ENCODE measurements at places on chromosomes 1 and 21.

- H3K27ac ChIP-seq: no peak overlapping the region
- H3K36me3 ChIP-seq: no peaks in the 10 kb centered on the region
- H3K4me1 ChIP-seq: peaks cover 6% of the 10 kb centered on the region
Measured at GRCh38 chr1:28983509-28984310, 69.3 kb downstream of the EPB41 start.

GRCh38 chr1:8992936-8993687 is 33.1 kb downstream of the SLC2A7 start:
- H3K36me3 ChIP-seq: no peaks in the 10 kb centered on the region
- H3K4me1 ChIP-seq: peaks cover 2% of the 10 kb centered on the region
- no peak overlapping the region for H3K27ac ChIP-seq
- H3K27me3 ChIP-seq: no peaks in the 10 kb centered on the region
- DNase-seq: no peak

- H3K27ac ChIP-seq: no peak overlapping the region
- no peaks in the 10 kb centered on the region for H3K36me3 ChIP-seq
- peak; percentile 14 for DNase-seq
- H3K27me3 ChIP-seq: no peaks in the 10 kb centered on the region
Measured at GRCh38 chr1:29858646-29859045, 622.3 kb downstream of the PTPRU start.

DNA sequence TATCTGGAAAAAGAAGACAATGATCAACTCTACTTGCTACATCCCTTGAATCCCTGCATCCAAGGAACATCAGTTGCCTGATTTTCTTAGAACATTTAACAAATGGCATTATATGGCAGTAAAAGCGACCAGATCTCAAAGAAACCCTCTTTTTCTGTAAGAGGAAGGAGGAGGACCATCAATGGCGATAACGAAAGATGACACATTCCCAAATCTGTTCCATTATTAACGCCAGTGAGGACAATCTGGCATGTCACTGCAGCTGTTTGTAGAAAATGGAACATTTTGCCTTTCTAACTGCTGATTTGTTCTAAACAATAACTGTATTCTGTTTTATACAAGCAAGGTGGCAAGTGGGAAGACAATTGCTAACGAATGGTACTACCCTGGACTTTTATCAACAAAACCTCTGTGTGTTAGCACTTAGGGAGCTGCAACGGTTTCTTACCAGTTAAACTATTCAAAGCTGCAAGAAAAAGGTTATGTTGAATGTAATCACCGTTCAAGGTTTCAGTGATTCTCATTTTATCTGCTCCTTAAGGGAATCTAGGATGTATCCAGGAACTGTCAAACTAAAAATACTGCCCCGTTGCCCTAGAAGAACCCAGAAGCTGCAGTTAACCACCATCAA is 251.9 kb downstream of the SDCCAG8 start:
- H3K27me3 ChIP-seq: no peaks in the 10 kb centered on the region
- DNase-seq: no peak
- peaks cover 23% of the 10 kb centered on the region for H3K36me3 ChIP-seq
- no peak overlapping the region for H3K4me3 ChIP-seq

DNA sequence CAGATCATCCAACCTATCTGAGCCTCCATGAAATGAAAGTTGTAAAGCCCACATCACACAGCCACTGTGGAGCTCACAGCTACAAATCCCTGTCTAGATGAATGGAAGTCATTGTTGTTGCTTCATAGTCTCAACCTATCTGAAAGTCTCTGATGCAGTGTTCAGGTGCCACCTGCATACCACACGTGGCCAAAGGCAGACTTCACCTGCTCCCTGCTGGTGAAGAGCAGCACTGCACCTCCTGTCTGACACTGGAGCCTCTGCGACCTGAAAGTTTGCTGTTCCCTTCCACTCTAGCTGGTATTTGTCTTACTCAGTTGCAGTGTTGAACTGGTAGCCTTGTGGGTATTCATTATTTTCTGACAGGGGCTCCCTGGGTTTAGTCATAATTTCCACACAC is 18.4 kb downstream of the LORICRIN start:
- H3K27me3 ChIP-seq: no peaks in the 10 kb centered on the region
- no peaks in the 10 kb centered on the region for H3K36me3 ChIP-seq
- H3K27ac ChIP-seq: no peak overlapping the region
- DNase-seq: no peak

DNA sequence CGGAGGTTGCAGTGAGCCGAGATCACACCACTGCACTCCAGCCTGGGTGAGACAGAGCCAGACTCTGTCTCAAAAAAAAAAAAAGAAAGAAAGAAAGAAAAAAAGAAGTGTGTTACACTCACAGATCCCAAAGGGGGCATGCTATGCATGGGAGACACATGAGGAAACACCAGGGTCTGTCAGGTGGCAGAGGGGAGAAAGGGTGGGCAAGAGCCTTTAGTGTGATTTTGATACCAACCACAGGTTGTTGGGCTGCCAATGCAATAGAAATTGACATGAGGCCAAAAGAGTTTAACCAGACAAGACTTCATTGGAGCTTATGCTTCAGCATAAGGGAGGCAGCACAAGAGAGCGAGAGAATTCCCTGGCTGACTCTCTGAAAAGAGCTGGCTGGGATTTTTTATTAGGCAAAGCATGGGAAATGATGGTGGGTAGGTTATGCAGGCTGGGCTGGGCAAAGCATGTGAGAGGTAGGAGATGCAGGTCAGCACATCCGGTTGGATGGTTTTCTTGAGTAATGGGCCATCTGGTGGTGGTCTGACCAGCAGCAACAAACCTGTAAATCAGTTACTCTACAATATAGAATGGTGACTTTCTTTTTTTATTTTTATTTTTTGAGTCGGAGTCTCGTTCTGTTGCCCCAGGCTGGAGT is 11.7 kb upstream of the EXTL1 start:
- H3K27ac ChIP-seq: no peak overlapping the region
- H3K4me3 ChIP-seq: no peak overlapping the region
- H3K4me1 ChIP-seq: no peaks in the 10 kb centered on the region
- H3K27me3 ChIP-seq: no peaks in the 10 kb centered on the region

GRCh38 chr1:59522925-59523505 is 226.1 kb downstream of the FGGY start:
- H3K27me3 ChIP-seq: no peaks in the 10 kb centered on the region
- no peak for DNase-seq
- H3K4me3 ChIP-seq: no peak overlapping the region
- no peak overlapping the region for H3K27ac ChIP-seq
- H3K36me3 ChIP-seq: no peaks in the 10 kb centered on the region
- peaks cover 15% of the 10 kb centered on the region for H3K4me1 ChIP-seq

GRCh38 chr1:38657207-38657840 is 202.2 kb downstream of the RRAGC start:
- H3K27me3 ChIP-seq: peaks cover 3% of the 10 kb centered on the region
- H3K36me3 ChIP-seq: no peaks in the 10 kb centered on the region
- no peak overlapping the region for H3K4me3 ChIP-seq
- DNase-seq: no peak
- H3K4me1 ChIP-seq: no peaks in the 10 kb centered on the region

GRCh38 chr1:27132147-27132546 is 22.8 kb downstream of the SLC9A1 start:
- H3K36me3 ChIP-seq: no peaks in the 10 kb centered on the region
- no peaks in the 10 kb centered on the region for H3K27me3 ChIP-seq
- peaks cover 28% of the 10 kb centered on the region for H3K4me1 ChIP-seq
- no peak overlapping the region for H3K4me3 ChIP-seq
- no peak for DNase-seq

- no peaks in the 10 kb centered on the region for H3K36me3 ChIP-seq
- H3K27ac ChIP-seq: no peak overlapping the region
- H3K4me1 ChIP-seq: peaks cover 56% of the 10 kb centered on the region
- no peak for DNase-seq
- no peaks in the 10 kb centered on the region for H3K27me3 ChIP-seq
Measured at GRCh38 chr1:164562947-164563520, 4.0 kb downstream of the PBX1 start.

DNA sequence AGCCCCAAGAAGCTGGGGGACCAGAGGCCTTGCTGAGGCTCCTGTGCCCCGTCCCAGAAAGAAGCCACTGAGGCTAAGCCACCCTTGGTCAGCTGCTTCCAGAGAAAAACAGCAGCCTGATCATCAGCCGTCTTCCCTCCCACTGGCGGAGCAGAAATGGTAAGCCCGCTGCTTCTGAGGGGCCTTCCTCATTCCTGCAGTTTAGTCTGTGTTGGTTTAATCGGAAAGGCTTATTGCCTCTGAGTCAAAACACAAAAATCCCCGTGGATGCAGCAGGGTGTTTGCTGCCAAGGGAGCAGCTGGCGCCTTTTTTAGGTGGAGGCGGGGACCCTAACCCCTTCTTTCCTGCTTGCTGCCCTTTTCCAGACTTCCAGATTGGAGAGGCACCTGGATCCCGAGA is 33.9 kb downstream of the SPSB1 start:
- no peak overlapping the region for H3K4me3 ChIP-seq
- peaks cover 15% of the 10 kb centered on the region for H3K4me1 ChIP-seq
- no peak for DNase-seq
- H3K27me3 ChIP-seq: no peaks in the 10 kb centered on the region
- no peak overlapping the region for H3K27ac ChIP-seq
- H3K36me3 ChIP-seq: no peaks in the 10 kb centered on the region

- H3K36me3 ChIP-seq: no peaks in the 10 kb centered on the region
- no peak overlapping the region for H3K27ac ChIP-seq
- no peak for DNase-seq
- no peaks in the 10 kb centered on the region for H3K4me1 ChIP-seq
Measured at GRCh38 chr1:204756811-204757210, 71.3 kb upstream of the LRRN2 start.

DNA sequence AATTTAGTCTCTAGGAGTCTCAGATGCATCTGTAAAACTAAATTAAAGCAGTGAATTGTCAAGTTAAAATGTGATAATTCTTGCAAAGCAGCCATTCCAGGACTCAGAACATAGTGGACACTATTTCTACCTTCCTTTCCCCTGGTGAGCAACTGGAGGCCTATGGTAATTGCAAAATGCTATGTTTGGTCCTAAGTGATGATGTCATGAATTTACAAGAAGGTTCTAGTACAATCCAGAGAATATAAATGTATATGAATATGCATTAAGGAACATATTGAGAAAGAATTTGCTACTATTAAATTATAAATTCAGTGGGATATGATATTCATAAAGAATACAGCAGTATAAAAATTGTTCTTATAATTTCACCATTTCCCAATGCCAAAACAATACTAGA is 32.6 kb downstream of the OMA1 start:
- H3K36me3 ChIP-seq: no peaks in the 10 kb centered on the region
- no peaks in the 10 kb centered on the region for H3K27me3 ChIP-seq
- no peaks in the 10 kb centered on the region for H3K4me1 ChIP-seq
- no peak overlapping the region for H3K27ac ChIP-seq
- no peak overlapping the region for H3K4me3 ChIP-seq
- DNase-seq: no peak

GRCh38 chr1:92310185-92310597 is 11.3 kb downstream of the RPAP2 start:
- peaks cover 33% of the 10 kb centered on the region for H3K36me3 ChIP-seq
- no peak overlapping the region for H3K27ac ChIP-seq
- H3K4me3 ChIP-seq: no peak overlapping the region

GRCh38 chr1:92262516-92262915 is 36.3 kb downstream of the GLMN start:
- H3K4me1 ChIP-seq: no peaks in the 10 kb centered on the region
- H3K27me3 ChIP-seq: no peaks in the 10 kb centered on the region
- peaks cover 7% of the 10 kb centered on the region for H3K36me3 ChIP-seq
- no peak for DNase-seq
- no peak overlapping the region for H3K4me3 ChIP-seq

DNA sequence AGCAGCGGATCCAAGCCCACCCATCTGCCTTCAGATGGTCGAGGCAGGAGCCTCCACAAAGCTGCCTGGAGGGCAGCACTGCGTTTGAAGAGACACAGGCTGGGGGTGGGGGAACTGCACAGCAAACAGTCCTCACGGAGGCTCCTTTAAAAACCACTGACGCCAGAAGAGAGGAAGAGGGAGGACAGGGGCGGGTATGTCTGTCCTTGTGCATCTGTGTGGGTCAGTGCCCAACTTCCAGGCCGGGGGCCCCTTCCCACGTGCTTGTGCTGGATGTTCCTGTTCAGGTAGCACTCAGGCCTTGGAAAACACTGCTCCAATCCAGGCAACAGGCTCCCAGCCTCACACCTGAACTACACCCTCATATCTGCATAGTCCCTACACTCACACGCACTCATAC is 7.7 kb downstream of the AHDC1 start:
- peaks cover 100% of the 10 kb centered on the region for H3K4me1 ChIP-seq
- H3K27ac ChIP-seq: no peak overlapping the region
- no peaks in the 10 kb centered on the region for H3K27me3 ChIP-seq
- H3K4me3 ChIP-seq: no peak overlapping the region

DNA sequence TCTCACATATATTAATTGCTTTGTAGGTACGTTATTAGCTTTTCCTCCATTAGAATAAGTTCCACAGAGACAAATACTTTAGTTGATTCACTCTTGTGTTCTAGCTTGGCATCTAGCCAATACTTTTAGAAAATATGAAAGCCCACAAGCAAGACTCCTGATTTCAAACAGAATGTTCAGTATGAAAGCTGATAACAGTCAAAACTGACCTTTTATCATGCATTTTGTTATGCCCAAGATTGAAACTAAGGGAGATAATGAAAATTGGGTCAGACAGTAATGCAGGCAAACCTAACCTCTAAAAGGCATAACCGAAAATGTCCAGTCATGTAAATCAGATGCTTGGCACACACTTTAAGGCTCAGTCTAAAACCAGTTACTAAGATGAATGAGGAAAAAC is 61.7 kb downstream of the ERICH3 start:
- H3K4me3 ChIP-seq: no peak overlapping the region
- no peaks in the 10 kb centered on the region for H3K36me3 ChIP-seq
- no peak overlapping the region for H3K27ac ChIP-seq
